H1 (cell line): ENCODE measurements at places on chromosomes 12 and 14.

GRCh38 chr12:121805171-121806008 lies 1.6 kb downstream of the SETD1B start:
- DNase-seq: no peak

DNA sequence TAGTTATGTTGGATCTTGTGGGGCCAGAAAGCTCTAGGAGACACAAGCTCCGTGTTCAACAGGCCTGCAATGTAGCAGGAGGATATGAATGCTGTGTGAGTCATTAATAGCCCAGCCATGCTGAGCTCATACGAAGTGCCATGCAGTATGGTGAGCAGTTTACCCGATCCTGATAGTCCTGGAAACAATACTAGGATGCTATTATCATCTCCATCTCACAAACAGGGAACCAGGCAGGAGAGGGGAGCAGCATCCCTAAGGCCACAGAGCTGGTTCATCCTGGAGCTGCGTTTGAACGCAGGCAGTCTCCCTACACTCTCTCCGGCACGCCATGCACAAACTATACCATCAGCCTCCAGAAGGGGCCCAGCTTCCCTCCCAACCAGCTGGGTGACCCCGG lies 20.5 kb downstream of the TTC7B start:
- no peak for DNase-seq

- DNase-seq: no peak
Observed at GRCh38 chr12:12398026-12398859, 41.4 kb downstream of the BORCS5 start.

DNA sequence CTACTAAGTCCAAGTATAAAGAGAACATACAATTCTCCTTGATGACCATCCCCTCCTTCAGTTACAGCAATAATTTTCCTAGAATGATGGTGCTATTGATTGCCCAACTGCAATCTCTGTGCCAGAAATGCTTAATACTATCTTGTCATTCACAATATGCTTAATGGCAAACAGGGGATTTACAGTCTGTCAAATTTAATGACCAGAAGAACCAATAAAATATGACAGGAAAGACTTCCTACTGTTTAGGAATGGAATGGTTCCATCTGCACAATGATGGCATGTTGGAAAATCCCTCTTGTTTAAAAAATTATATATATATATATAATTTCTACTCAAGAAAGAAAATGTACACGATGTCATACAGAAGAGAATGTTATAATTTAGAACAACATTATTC lies 623.2 kb downstream of the CCER1 start:
- DNase-seq: no peak

DNA sequence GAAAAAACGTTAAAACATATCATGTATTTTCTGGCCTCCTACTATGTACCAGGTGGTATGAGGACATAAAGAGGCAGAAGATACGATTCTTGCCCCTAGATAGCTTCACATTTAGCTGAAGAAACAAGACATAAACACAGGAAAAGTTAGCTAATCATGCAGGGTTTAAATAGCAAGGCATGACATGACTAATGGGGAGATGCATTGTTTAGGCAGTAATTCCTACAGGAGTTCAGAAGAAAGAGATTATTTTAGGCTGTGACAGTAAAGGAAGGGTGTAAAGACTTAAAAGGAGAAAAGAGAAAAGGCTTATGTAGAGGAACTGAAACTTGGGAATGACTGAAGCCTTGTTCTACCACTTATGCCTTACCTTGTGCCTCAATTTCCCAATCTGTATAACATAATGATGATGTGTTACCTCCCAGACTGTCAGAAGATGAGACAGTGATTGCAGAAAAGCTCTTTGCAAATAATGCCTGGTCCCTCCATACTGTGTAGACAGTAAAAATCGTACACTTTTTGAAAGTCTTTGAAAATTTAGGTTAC lies 44.4 kb downstream of the PRKCH start:
- no peak for DNase-seq

DNA sequence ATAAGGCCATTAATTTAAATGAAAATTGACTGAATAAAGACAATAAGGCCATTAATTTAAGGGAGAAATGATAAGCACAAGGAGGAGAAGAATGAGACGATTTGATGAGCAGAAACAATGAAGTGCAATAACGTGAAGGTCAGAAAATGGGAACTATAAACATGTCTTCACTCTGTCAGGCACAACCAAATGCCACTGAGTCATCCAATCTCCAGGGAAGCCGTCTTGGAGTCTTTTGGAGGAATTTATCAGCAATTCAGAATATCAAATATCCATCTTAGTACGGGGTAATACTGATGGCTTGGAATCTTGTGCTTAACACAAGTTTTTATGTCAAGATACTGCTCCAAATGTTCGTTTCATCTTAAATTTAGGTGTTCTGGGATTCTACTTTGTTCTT lies 159.9 kb downstream of the CAPZA3 start:
- DNase-seq: no peak

- no peak for DNase-seq
Observed at GRCh38 chr12:110252716-110253115, 28.3 kb upstream of the ATP2A2 start.

DNA sequence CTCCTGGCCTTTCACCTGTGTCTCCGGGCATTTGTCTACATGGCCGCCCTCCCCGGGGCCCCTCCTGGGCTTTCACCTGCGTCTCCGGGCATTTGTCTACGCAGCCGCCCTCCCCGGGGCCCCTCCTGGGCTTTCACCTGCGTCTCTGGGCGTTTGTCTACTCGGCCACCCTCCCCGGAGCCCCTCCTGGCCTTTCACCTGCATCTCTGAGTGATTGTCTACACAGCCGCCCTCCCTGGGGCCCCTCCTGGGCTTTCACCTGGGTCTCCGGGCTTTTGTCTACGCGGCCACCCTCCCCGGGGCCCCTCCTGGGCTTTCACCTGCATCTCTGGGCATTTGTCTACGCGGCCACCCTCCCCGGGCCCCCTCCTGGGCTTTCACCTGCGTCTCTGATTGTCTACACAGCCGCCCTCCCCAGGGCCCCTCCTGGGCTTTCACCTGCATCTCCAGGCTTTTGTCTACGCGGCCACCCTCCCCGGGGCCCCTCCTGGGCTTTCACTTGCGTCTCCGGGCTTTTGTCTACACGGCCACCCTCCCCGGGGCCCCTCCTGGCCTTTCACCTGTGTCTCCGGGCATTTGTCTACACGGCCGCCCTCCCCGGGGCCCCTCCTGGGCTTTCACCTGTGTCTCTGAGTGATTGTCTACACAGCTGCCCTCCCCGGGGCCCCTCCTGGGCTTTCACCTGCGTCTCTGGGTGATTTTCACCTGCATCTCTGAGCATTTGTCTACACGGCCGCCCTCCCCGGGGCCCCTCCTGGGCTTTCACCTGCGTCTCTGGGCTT lies 68.0 kb upstream of the GALNT9 start:
- DNase-seq: no peak

DNA sequence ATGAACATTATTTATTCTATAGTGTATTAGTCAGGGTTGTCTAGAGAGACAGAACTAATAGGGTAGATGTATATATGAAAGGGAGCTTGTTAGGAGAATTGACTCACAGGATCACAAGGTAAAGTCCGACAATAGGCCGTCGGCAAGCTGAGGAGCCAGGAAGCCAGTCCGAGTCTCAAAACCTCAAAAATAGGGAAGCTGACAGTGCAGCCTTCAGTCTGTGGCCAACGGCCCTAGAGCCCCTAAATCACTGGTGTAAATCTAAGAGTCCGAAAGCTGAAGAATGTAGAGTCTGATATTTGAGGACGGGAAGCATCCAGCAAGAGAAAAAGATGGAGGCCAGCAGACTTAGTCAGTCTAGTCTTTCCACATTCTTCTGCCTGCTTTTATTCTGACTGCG lies 912.2 kb downstream of the FLRT2 start:
- no peak for DNase-seq

DNA sequence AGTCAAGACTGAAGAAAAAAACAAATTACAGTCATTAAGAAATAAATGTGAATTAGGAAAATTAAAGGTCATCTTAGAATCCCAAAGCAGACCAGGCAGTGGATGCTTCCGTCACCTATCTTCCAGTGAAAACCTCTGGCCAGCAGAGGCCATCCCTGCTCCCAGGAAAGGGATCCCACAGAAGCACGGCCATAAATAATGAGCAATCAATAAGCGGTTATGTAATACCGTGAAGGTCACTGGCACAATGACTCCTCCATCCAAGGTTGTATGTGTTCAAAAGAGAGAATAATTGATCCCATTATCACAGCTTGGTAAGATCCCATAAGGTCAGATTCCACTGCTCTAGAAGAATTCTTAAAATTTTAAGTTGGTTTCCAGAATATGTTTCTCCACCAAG lies 85.7 kb downstream of the PPP2R5E start:
- no peak for DNase-seq

DNA sequence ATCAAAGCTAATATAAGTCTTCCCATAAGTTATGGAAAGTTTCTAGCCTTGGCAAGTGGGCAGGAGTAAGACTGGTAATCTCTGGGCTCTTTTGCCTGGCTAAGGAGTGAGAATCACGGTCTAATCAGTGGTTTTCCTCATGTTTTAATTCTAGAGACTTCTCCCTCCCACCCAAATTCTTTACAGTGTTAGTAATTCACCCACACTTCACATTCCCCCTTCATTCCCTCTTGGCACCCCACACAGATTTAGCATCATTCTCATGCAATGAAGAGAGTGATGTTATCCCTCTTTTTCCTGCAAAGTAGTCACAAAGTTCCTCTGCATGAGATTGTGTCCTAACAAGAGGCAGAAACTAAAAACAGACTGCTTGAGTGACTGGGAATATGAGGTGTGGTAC lies 28.6 kb upstream of the CACNA2D4 start:
- DNase-seq: no peak

DNA sequence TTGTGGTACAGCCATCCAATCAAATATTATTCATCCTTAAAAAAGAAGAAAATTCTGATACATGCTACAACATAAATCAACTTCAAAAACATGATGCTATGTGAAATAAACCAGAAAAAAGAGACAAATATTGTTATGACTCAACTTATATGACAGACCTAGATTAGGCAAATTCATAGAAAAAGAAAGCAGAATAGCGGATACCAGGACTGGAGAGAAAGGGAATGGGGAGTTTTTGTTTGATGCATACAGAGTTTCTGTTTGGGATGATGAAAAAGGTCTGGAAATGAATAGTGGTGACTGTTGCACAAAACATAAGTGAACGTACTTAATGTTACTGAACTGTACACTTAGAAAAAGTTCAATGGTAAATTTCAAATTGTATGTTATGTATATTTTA lies 82.3 kb downstream of the SPPL3 start:
- DNase-seq: no peak

GRCh38 chr14:38544776-38545175 lies 288.9 kb upstream of the CLEC14A start:
- DNase-seq: no peak

- no peak for DNase-seq
Observed at GRCh38 chr14:21236948-21237797, 32.1 kb downstream of the HNRNPC start.

- DNase-seq: no peak
Observed at GRCh38 chr12:64618953-64619590, 8.8 kb downstream of the RASSF3 start.

DNA sequence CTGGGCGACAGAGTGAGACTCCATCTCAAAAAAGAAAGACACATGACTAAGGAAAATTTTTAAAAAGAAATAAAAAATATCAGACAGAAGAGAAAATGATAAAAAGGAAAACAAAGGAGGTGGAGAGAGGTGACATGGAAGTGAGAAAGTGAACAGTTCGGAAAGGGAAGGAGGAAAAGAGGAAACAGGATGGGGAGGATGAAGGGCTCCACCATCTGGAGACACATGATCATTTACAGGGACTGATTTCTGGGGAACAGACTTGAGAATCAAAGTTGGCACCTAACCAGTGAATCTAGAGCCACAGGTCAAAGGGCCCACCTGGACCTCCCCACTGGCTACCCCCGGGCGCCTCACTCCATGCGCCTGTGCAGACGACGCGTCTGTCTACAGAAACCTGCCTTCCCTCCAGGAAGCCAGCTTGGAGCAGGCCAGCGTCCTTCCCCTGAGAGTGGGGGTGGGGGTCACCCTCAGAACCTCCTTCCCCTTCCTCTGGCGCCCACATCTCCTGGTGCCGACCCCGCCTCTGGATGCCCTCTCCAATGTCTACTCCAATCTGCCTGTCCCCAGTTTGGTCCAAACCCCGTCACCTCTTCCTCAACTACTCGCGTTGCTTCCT lies 60.5 kb downstream of the AMN start:
- DNase-seq: no peak

- no peak for DNase-seq
Observed at GRCh38 chr12:1666685-1667162, 24.1 kb upstream of the ADIPOR2 start.

DNA sequence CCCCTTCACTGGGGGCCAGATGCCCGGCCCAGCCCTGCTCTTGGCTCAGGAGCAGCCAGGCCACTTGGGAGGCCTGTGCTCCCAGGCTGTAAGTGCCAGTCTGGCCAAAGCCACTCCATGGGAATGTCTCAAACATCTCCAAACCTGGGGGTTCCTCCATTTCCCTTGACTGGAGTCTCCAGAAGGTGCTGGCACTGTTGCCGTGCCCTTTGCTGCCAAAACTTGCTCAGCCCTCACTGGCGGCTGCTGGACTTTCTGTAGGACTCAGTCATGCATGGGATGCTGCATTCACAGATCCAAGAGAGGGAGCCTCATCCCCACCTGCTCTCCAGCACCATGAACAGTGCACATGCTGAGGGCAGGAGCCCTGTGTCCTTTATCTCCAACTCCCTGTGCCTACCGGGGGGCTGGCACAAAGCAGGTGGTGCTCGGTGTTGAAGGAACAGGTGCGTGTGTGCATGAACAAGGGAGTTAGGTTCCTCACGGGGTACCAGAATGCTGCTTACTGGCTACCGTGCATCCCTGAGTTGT lies 9.6 kb upstream of the OTUB2 start:
- no peak for DNase-seq

DNA sequence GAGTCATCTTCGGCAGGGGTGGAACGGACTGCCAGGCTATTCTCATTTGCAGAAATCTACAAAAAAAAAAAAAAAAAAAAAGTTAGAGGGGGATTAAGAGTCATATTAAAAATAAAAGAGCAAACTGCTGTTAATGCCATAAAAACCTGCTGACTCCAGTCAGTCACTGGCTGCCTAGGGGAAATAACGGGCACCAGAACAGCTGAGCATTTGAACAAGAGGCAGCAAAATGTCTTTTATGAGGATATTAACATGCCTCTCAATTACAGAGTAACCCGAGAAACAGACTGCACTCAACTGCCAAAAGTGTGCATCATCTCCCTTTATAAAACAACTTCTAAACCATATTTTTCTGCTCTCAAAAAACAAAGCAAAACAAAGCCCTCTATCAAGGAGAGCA lies 28.7 kb upstream of the CERS5 start:
- no peak for DNase-seq

- no peak for DNase-seq
Observed at GRCh38 chr12:16520328-16520727, 85.6 kb downstream of the LMO3 start.

DNA sequence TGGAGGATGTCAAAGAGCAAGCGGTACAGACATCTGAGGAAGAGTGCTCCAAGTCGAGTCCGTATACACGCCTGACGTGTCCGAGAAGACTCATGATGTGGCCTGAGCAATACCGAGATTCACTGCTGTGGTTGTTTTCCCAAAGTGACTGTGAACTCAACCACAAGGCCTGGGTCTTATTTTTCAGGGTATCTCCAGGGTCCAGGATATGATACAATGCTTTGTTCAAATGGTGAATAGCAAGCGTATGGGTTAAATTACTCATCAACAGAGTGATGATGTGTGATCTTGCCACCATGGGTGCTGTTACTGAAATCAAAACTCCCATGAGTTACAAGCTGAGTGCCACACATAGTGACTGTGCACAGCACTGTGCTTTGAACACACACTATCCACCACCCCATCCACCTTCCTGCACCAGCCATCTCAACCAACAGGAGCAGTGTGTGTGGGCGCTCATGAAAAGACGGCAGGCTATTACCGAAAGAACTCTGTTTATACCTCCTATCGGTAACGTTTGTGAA lies 109.6 kb downstream of the BCAT1 start:
- no peak for DNase-seq
